ENCODE measurements at places on chromosomes 2 and 18.
A peak's percentile ranks its signal among the peaks of the same experiment; 100 is the strongest.

DNA sequence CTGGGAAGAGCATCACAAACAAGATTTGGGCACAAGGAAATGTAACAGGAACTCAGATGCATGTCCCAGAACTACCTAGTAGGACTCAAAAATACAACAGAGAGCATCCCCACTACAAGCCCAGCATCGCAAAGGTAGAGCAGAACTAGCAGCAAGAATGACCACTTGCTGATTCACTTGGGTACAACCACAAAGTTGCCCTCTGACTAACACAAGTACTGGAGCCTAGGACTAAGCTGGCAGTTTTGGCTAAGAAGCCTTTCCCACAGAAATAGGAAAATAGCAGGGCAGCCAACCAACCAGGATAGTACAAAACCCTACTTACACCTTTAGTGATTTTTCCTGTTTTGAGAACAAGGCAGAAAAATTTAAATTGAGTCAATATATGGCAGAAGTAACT is 193.8 kb downstream of the PAX3 start:
- DNase-seq, result no peak

GRCh38 chr2:214536625-214537024 is 125.8 kb downstream of the VWC2L start:
- DNase-seq, result no peak

- no peak for DNase-seq
These were observed 82.4 kb upstream of the TGIF1 start for GRCh38 chr18:3367491-3368091.

DNA sequence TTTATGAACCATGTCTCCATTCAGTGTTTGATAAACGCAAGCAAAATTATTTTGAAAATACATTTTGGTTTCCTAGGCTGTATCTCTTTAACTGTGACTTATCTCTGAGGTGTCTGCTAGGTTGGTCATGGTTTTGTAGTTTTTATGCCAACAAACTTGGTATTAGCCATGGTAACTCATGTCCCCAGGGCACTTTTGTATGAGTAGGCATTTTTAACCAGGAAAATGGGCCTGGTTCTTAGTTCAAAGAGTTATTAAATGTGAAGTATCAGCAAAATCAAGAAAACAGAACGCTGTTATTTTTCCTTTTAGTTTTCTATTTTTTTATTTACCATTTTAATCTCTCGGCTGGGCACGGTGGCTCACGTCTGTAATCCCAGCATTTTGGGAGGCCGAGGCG is 179.3 kb upstream of the LHCGR start:
- DNase-seq, result no peak

- no peak for DNase-seq
These were observed 99.4 kb upstream of the RND3 start for GRCh38 chr2:150586858-150587257.

DNA sequence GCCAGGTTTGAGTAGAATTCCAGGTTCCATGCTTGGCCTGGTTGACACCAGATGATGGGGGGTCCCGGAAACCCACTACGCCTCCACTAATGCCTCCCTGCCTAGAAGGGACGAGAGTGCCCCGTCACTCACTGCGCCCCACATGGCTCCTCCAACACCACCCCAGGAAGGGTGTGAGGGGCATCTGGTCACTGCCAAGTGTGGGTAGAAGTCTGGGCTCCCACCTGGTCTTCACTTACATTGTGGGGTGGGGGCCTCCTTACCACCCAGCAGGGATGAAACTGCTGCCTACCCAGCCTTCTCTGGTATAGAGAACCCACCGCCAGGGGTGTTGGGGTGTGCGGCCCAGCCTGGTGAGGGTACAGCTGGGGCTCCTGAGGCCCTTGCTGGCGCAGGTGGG is 65.2 kb upstream of the B3GNT7 start:
- DNase-seq, result no peak

DNA sequence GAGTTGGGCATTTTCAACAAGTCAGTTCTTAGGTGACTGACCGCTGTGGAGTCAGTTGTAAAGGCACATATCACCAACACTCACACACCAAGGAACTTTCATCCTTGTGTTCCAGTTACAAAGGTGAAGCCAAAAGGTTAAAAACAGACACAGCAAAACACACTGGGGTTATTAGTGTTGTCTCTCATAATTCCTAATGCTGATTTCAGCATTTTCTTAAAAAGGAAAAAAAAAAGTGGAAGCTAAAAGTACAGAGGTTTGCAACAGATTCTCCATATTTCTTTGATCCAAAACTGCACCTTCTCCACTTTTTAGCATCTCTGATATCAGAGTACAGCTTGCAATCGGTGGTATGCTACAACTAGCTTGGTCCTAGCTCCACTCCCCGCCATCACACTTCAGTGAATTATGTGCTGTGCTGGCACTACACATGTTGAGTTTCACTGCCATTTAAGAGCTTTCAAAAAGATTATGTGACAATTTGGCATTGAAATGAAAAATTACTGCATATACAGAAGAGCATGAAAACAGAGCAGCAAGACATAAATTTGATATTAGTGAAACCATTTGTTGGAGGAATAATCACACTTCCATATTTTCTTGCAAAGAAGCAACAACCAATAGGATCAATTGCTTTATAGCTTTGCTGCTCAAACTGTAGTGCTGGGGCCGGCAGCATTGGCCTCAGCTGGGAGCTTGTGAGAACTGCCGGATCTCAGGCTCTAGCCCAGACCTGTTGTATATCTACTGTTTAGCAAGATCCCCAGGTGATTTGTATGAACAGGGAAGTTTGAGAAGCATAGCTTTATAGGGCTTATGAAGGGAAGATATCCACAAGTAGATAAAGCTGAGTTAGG is 62.3 kb upstream of the DAPL1 start:
- no peak for DNase-seq

GRCh38 chr2:32742376-32742775 is 114.5 kb downstream of the TTC27 start:
- no peak for DNase-seq

GRCh38 chr18:55967019-55967418 is 379.0 kb upstream of the TCF4 start:
- no peak for DNase-seq

DNA sequence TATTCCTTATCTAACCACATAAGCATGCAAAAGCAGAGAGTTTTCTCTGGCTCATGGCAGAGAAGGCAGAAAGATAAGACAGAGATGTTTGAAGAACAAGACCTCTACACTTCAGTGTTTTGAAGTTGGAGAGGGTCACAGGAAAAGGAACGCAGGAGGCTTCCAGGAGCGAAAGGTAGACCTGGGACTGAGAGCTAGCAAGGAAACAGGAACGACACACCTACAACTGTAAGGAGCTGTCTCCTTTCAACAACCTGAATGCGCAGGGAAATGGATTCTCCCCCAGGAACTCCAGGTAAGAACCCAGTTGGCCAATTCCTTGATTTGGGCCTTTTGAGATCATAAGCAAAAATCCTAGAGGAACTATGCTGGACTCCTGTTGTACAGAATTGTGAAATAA is 746.6 kb upstream of the DDX18 start:
- no peak for DNase-seq

- DNase-seq, result no peak
These were observed 45.1 kb upstream of the GLI2 start for GRCh38 chr2:120690521-120690920.

DNA sequence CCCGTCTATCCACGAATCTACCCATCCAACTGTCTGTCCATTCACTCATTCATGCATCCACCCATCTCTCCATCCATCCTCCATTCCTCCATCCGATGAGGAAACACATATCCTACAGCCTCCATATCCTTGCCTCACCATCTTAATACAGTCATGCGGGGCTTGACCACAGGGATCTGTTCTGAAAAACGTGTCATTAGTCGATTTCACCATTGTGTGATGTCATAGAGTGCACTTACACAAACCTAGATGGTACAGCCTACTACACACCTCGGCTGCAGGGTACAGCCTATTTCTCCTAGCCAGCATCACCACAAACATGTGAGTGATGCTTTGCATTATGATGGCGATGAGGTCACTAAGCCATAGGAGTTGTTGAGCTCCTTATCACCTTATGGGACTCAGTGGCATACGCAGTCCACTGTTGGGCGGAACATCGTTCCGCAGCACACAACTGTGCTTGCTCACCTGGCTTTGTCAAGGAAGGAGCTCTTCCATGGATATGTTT is 1.9 kb upstream of the NT5DC4 start:
- DNase-seq, result no peak

DNA sequence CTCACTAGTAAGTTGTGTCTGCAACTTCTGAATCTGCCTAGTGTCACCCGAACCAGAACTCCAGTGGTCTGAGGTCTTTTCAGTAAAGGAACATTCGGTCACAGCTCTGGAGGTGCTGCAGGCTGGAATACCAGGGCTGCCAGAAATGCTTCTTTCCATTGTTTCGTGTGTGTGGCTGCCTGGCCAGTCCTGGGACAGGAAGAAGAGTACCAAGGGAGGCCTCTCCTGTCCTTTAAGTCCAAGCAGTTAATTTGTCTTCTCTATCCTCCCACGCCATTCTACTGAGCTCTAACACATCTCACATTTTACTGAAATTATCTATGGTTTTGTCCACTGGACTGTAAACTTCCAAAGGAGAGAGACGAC is 196.0 kb downstream of the LNPK start:
- DNase-seq, result no peak

GRCh38 chr2:96734880-96735583 is 4.8 kb downstream of the LMAN2L start:
- DNase-seq, result no peak

DNA sequence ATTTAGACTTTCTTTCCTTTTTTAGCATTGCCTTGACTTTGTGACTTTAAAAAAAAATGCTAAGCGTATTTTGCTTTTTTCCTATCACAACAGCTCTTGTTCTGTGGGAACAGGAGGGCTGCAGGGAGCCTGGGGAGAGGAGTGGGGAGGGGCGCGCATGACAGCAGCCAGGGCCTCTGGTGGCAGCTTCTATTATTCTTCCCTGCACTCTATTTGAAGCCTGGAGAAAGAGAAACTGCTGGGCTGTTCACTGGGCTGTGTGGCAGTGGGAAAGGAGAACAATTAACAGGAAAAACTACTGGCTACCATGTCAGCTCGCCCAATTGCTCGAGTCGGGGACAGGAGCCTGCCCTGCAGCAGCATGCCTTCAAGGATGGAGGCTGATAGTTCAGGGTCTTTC is 119.0 kb upstream of the ZBTB14 start:
- DNase-seq, result no peak

DNA sequence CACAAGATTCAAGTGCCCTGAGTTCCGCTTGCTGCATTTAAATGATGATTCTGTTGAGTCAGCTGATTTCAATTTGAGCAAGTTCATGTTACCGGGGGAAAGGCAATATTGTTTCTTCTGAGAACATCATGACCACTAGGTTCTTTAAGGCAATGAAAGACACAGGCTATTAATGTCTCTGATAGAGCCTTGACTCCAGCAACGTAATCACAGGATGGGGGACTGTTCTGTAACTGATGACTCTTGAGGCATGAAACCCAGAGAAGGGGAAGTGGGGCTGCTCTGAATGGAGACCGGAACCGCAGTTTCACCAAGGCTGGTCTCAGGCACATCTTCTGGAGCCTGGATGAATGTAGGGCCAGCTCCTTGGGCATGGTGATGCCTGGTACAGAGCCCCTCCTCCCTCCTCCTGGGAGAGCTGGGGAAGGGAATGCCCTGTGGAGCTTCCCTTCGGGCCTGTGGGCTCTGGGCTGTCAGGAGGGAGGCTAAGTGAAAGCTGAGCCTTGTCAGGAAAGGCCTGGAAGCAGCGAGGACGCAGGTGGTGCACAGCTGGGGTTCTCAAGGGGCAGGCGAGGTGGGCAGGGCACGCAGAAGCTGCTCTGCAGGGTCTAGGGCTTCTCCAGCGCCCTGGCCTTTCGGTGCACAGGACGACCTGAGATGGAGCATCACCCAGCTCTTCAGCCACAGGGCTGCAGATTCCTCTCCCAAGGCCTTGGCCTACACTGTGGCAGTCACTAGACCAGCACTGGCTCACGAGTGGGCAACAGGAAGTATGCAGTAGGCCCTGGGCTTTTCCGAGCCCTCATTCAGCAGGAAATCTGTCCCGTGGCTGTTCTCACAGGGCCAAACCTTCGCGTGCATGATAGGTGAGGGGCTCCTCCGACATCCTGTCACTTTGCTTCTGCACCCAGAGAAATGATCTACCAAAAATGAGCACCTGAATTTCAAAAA is 36.6 kb upstream of the PRLH start:
- no peak for DNase-seq

- no peak for DNase-seq
These were observed 605 bp downstream of the REV1 start for GRCh38 chr2:99489063-99489760.

DNA sequence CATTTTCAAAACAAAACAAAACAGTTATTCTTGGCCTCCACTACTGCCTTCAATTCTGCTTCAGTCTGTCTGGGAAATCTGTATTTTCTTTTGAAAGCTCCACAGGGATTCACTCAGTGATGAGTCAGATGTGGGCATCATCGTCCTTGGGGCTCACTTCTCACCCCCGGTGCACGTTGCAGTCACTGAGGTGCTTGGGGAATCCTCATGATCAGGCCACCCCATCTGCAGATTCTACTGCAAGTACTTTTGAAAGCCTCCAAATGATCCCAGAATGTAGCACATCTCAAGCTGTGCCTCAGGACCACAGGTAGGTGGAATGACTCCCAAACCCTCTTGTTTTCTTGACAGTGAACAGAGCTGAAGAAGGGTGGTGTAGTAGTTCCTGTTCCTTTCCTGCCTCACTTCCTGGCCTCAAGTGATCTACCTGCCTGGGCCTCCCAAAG is 34.3 kb downstream of the LPIN2 start:
- DNase-seq, result peak; percentile 71

DNA sequence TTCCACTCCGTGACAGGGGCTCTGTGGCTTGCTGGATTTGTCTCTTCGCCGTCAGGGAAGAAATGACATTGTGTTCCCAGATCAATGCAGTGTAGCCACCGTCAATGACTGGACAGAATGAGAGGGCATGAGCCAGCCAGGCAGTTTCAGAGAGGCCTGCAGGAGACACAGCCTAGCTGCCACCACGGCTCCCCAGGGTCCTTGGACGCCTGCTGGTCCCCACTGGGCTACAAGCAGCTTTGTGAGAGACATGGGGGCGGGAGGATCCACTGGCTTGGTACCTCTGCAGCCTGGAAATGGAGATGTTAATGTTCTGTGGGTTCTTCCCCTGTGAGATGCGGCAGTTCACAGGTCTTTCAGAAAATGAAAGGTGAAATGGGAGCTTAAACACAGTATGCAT is 12.1 kb upstream of the AMER3 start:
- no peak for DNase-seq

DNA sequence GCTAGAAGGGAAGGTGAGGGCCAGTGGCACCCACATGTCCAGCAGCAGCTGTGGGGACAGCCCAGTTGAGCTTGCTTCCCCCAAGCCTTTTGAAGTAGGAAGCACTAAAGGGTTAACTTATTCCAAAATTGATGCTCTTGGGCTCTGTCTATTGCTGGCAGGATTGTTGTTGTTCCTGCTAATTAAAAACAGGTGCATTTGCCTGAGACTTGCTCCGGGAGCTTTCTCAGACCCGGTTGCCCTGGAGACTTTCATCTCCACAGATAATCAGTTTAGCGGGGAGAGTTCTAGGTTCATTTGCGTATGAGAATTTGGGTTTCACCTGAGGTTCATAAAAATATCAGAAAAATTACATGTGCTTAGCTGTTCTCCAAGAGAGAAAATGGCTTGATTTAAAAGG is 277.3 kb downstream of the LRATD1 start:
- DNase-seq, result no peak

GRCh38 chr2:160207804-160208654 is 8.0 kb upstream of the ITGB6 start:
- DNase-seq, result no peak
